HT1080 (cell line): ENCODE measurements at places on chromosomes 2 and 18. TPM values are rescaled to one million over a fixed set of nuclear protein-coding genes. Genes with fewer than 3 reads are reported as not detected.

GRCh38 chr2:28322456-28322855, 70.2 kb upstream of the FOSL2 start:
- DNase-seq, result no peak

DPYSL5 gene
- total RNA-seq, result 0.11 and 0.23 TPM in 2 replicates

DNA sequence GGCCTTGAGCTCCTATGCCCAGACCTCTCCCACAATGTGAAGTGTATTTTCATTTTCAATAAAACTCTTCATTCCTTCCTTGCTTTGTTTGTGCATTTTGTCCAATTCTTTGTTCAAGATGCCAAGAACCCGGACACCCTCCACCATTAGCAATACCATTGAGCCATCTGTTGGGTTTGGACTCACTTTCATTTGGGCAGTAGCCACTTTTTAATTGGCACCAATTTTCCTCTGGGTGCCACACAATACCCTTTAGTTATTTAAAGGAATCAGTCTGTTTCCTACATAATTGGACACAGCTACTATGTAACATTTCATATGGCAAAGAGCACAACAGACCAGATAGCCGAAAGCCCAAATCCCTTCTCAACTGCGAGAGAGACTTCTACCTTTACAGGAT, 22.5 kb upstream of the SLC35G4 start:
- DNase-seq, result no peak

- no peak for DNase-seq
Observed at GRCh38 chr2:52034706-52035105, 1002.8 kb upstream of the NRXN1 start.

GRCh38 chr18:1998121-1998520, 573.2 kb downstream of the METTL4 start:
- DNase-seq, result no peak

TUBB8B gene
- total RNA-seq, result not detected in 2 replicates

OXER1 gene
- total RNA-seq, result not detected in 2 replicates

TP53I3 gene
- total RNA-seq, result 57.1 and 57.2 TPM in 2 replicates

DNA sequence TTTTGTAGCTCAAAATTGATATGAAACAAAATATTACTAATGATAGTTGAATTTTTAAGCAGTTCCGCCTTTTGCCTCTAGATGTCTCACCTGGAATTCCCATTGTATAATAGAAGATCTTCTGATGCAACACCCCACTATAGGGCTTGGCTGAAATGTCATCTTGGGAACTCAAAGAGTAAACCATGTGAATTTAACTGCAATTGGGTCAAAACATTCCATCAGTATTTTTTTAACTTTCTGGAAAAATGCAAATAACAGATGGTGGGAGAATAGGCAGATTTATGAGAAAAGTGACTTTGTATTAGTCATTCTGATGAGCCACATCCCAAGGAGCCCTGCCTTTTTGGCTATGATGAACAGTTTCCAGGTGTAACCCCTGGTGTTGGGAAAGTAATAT, 489.9 kb downstream of the NYAP2 start:
- peak; percentile 85 for DNase-seq

- peak; percentile 55 for DNase-seq
Observed at GRCh38 chr2:37326285-37326684, 1.7 kb upstream of the PRKD3 start.

DNA sequence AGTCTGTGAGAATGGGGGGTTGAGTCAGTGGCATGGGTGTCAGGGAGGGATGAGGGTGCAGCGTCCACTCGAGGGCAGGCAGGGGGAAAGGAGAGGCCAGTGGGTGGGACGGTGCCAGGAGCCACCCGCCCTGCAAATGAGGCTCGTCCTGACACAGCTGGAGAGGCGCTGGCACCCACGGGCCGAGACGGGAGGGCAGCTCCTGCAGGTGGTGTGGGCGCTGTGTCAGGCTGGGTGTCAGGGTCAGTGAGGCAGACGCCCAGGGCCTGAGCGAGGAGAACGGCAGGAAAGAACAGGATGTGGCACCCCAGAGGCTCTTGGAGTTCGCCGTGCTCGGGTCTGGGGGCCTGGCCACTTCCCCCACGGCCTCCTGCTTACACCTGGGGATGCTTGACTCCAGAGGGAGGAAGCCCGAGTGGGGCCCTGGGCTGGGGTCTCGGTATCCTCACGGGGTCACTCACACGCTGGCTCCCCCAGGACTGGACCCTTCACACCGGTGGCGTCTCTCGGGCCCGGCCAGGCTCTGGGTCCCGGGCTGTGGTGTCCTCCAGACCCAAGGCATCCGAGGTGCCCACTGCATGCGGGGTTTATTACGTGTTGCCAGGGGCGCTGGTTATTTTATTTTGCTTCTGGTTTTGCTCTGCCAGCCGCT, 130.5 kb upstream of the CTDP1 start:
- DNase-seq, result no peak

DNA sequence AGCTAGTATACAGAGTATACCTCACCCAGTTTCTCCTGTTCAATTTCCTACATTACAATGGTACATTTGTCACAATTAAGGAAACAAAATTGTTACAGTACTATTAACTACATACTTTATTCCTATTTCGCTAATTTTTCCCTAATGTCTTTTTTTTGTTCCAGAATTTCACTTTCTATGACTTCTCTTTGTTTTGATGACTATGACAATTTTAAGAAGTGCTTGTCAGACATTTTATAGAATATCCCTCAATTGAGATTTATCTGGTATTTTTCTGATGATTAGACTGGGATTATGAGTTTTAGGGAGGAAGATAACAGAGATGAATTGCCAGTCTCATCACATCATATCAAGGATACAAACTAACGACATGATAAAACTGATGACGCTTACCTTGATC, 211.8 kb upstream of the STON1 start:
- no peak for DNase-seq

GRCh38 chr2:124254621-124255020, 229.5 kb downstream of the CNTNAP5 start:
- peak; percentile 9 for DNase-seq

- DNase-seq, result no peak
Observed at GRCh38 chr2:238850091-238850490, 2.2 kb downstream of the TWIST2 start.

DNA sequence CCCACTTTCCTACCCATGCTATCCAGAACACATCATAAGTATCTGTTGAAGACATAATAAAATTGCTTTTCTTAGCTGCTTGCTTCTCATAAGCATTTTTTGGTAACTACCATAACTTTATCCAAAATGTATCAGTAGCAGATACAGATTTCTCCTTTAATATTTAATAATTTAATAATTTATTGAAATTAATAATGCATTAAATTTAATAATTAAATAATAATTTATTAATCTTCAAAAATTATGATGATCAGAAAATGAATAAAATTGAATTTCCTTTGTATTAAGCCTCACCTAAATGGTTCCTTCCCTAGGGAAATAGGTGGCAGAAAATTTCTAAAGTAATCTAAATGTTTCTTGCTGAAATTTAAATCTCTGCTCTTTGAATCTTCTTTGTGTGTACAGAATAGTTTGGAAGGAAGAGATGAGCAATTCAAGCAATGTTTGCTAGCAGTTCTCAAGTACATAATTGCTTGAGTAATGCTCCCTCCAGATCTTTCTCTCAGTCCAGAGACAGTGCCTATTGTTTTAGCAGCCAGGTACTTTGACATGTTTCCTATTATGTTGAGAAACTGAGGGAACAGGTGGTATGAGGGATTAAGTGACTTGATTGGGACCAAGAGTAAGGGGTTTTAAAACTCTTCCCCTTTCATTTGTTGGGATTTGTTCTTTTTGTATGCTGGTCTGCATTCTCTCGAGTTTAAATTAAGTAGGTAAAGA, 123.1 kb upstream of the CYP26B1 start:
- no peak for DNase-seq

- no peak for DNase-seq
Observed at GRCh38 chr2:167794554-167795255, 452.7 kb downstream of the STK39 start.

GRCh38 chr2:20391951-20392699, 41.5 kb upstream of the PUM2 start:
- DNase-seq, result peak; percentile 42

- peak; percentile 64 for DNase-seq
Observed at GRCh38 chr18:77622009-77622692, 372.5 kb downstream of the GALR1 start.

- DNase-seq, result peak; percentile 91
Observed at GRCh38 chr2:31337860-31338259, 76.7 kb downstream of the XDH start.

GMCL1 gene
- 8.2 and 11.0 TPM in 2 replicates for total RNA-seq

- DNase-seq, result no peak
Observed at GRCh38 chr2:10061221-10061925, 18.0 kb downstream of the KLF11 start.

GRCh38 chr2:178455947-178456346, 4.8 kb downstream of the PJVK start:
- peak; percentile 10 for DNase-seq

MPP4 gene
- 26.4 and 31.2 TPM in 2 replicates for total RNA-seq
